ENCODE measurements at places on chromosomes 6 and 20.

- DNase-seq: no peak
Measured at GRCh38 chr20:11188843-11189603, 515.2 kb upstream of the JAG1 start.

GRCh38 chr6:47163536-47163935 lies 121.4 kb upstream of the ADGRF1 start:
- no peak for DNase-seq

GRCh38 chr6:105324386-105324950 lies 78.4 kb downstream of the PREP start:
- peak; percentile 69 for DNase-seq

- DNase-seq: peak; percentile 16
Measured at GRCh38 chr6:99821164-99821563, 172.9 kb downstream of the MCHR2 start.

DNA sequence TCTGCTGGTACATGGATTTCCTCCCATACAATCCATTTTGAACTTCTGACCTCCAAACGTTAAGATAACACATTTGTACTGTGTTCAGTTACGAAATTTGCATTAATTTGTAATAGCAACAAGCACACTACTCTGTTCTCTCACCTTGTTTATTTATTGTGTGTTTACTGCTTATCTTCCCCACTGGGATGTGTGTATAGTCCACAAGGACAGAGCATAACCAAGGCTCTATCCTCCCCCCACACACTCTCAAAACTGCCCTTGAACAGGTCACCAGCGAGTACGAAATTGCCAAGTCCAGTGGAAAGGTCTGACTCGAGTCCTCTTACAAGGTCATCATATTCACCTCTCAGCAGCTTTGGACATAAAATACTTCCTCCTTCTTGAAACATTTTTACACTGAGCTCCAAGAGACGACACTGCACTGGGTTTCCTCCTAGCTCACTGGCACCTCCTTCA lies 18.6 kb downstream of the ADTRP start:
- no peak for DNase-seq

DNA sequence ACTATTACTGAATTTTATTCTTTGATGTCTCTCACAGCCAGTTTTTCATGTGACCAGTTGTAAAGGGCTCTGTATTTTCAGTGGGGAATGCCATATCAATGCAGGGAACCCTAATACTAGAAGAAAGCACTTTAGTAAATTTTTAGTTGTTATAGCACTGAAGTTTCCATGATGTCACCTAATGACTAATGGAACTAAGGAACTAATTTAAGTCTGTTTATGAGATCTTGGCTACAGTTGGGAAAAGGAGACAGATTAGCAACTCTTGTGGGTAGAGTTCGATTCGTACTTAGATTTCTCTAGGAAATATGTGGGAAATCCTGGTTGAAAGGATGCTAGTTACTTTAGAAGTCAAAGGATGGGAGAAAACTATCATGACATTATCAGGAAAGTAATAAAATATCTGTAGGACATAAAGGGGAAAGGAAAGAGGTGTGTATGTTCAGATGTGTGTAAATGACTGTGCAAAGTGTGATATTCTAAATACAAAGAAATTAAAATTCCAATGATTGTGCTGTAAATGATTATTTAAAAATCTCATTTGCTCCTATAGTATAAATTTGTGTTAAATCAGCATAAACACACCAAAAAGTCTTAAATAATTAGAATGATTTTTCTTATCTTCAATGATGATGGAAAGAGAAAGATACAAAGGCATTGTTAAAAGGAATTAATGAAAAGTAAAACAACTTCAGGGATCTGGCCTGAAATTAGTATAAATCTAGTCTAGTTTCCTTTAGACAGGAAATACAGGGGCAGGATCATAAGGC lies 103.4 kb downstream of the LRRC1 start:
- DNase-seq: no peak

GRCh38 chr6:168340819-168341218 lies 21.2 kb upstream of the DACT2 start:
- DNase-seq: no peak

GRCh38 chr6:117448732-117449485 lies 23.2 kb upstream of the ROS1 start:
- DNase-seq: no peak

GRCh38 chr6:148829415-148830101 lies 82.7 kb downstream of the UST start:
- DNase-seq: no peak

GRCh38 chr6:20028562-20028961 lies 183.7 kb downstream of the MBOAT1 start:
- no peak for DNase-seq

- no peak for DNase-seq
Measured at GRCh38 chr20:18440403-18440802, 26.4 kb downstream of the DZANK1 start.

DNA sequence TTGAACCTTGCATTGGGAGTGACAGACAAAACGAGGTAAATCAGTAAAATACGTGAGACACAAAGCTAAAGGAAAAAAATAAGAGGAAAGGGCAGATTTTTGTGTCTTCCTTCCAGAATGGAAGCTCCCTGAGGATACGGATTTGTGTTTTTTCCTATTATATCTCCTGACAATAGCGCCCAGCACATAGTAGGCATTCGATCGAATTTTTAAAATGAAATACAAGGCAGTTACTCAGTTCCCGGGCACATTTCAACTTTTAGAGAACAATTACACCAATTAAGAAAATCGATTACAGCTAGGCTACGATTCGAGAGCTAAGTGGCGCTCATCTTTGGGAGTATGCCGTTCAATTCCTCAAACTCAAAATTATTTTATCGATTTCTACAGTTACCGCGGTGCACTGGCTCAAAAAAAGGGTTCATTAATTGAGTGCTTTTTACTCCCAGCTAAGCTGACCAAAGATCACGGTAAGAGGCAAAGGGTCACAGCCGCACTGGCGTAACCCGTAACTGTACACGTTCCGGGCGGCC lies 443 bp downstream of the RMND1 start:
- DNase-seq: no peak

- no peak for DNase-seq
Measured at GRCh38 chr6:32941214-32941768, 463 bp upstream of the HLA-DMB start.

DNA sequence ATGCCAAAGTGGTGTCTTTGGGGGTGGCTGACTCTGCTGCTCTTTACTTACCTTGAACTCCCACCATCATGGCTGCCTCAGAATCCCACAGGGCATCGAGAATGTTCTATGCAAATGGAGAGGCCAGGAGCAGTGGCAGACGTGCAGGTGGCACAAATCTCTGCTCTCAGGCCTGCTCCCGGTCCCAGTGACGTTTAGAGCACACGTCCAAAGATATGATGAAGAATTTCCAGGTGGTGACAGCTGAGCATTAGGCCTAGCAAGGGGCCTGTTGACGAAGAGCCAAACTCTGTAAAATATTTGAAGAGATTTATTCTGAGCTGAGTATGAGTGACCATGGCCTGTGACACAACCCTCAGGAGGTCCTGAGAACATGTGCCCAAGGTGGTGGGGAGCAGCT lies 19.0 kb upstream of the UNC93A start:
- DNase-seq: no peak

GRCh38 chr6:47669684-47670513 lies 28.5 kb upstream of the ADGRF4 start:
- no peak for DNase-seq

DNA sequence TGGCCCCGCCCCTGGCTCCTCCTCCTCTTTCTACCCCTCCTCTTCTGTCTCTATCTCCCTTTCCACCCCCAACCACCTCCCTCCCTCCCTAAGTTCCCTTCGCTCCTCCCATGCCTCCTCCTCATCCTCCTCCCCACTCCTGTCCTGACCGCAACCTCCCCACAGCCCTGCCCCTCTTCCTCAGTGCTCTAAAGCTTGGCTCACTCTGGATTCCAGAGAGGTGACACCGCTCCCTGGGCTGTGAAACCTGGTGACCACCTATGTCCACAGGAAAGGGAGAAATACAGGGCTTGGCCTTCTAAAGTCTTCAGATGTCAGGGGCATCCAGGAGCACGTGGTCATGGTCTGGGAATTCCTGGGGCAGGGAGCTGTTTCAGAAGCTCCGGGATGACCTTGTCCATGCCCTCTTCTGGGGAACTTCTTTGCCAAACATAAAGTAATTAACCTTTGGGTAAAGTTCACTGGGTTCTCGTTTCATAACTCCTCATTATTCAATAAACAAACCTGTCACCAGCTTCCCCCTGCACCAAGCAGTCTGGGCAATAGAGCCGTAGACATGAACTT lies 345 bp upstream of the CST5 start:
- no peak for DNase-seq

GRCh38 chr6:158768436-158768835 lies 50.7 kb downstream of the EZR start:
- no peak for DNase-seq

- no peak for DNase-seq
Measured at GRCh38 chr20:11296951-11297350, 620.7 kb upstream of the BTBD3 start.

- DNase-seq: no peak
Measured at GRCh38 chr6:21064756-21065340, 528.7 kb upstream of the SOX4 start.

DNA sequence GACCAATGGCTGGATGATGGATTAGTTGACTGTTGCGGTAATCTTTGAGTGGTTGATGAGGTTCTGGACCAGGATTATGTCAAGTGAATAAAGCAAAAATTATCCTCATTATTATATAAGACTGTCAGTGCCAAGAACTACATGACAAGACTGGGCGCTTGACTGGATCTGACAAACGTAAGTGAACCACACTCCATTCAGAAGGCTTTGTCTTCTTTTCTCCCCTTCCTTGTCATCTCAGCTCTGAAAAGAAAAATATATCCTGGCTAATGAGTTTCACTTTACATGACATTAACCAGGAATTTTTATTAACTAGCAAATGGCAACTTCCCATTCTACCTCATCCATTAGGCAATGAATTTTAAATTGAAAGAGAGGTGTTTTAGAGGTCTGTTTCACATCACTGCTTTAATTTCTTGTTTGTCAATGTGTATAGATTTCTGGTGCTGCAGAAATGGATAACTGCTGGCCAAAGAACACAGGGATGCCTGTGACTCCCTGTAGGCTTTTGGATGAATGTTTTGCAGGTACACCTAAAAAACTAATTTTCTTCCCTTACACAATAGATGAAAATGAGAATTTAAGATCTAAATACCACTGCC lies 150.1 kb downstream of the ELOVL4 start:
- no peak for DNase-seq

DNA sequence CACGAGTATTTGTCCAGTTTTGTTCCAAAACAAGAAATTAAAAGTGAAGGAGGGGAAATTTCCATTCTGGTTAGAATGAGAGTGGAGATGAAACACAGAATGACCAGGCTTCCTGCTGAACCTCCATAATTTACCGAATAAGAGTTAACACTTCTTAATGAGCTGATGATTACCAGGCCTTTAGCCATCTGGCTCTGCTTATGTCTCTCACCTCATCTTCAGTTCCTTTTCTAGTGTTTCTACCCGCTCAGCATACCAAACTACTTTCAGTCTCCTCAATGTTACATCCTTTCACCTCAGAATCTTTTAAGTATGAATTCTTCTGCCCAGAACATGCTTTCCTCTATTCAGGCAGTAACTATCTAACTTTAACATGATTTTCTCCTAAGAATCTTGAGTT lies 209.0 kb upstream of the RSPO3 start:
- no peak for DNase-seq

GRCh38 chr6:156617376-156617775 lies 159.8 kb upstream of the ARID1B start:
- DNase-seq: no peak

DNA sequence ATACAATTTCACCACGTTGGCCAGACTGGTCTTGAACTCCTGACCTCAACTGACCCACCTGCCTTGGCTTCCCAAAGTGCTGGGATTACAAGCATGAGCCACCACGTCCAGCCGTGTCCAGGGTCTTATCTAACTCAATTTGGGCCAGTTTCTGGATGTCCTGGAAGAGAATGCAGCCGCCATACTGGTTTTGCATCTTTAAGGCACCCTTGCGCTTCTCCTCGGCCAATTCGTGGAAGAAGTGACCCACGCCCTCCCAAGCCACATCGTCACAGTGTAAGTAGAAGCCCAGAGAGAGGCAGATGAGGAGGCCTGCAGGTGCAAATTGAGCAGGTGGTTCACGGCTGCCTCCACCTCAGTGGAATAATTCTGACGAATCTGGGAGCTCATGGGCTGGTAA lies 3.7 kb upstream of the ZNF335 start:
- no peak for DNase-seq

DNA sequence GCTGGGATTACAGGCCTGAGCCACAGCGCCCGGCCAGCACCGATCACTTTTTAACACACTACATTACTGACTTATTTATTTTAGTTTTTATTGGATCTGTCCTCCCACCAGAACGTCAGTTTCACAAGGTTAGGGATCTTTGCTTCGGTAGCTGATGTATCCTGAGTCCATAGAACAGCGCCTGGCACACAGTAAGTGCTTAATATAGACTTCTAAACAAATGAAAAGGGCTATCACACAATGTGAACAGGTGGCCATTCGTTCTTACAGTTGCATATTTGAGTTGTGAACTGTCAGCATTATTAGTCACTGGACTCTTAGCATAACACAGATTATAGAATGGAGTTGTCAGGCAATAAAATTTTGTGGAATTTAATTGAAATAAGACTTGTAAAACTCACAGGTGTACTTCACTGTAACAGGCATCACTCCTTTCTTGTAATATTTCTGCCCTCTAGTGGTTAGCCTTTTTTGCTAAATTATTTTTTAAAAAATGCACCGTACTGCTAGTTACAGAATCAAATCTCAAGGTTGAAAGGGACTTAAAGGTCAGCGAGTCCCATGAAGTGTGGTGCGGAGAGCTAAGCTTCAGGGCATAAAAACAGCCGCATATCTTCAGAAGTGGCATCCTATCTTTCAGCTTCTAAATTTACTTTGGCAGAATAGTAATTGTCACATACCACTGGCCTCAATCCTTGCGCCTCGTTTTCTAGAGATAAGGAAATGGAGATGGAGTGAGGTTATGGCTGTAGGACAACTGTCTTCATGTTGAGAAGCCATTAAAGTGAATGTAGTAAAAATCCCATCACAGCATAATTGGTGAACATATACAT lies 3.4 kb upstream of the TBC1D7 start:
- DNase-seq: peak; percentile 8

GRCh38 chr6:144062786-144063185 lies 32.6 kb downstream of the SF3B5 start:
- DNase-seq: no peak

GRCh38 chr20:44702776-44703175 lies 12.4 kb upstream of the CCN5 start:
- DNase-seq: no peak

DNA sequence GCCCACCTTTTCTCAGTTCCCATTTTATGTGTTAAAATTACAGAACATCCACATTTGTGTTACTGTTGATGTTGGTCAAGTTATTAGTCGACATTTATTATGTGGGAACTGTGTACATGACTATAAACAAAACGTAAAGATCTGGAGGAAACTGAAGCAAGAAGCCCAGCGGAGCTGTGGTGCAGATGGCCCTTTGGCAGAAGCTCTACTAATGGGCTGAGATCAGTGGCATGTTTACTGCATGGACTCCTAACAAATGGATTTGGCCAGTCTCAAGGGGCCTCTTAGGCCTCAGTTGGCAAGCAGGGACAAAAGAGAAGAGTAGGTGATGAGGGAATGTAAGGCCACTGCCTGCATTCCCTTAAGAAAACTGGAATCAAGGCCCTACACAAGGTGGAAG lies 282.1 kb upstream of the TCF21 start:
- no peak for DNase-seq

GRCh38 chr6:298233-299103 lies 6.2 kb downstream of the DUSP22 start:
- no peak for DNase-seq

- DNase-seq: no peak
Measured at GRCh38 chr20:59939879-59940128, 301 bp downstream of the PPP1R3D start.

GRCh38 chr6:72761761-72762160 lies 139.9 kb downstream of the KCNQ5 start:
- no peak for DNase-seq
